Activated CD4-positive, alpha-beta T cell treated with anti-CD3 and anti-CD28 coated beads, Interleukin-2, Interleukin-4, amounts not matched to agents 100 ng/mL and 50 ng/mL, durations not matched to agents 16 hours and 8 hours (primary cell): ENCODE measurements at places on chromosomes 3 and 15.
A peak's percentile ranks its signal among the peaks of the same experiment; 100 is the strongest.

GRCh38 chr3:109532257-109533216 is 195.2 kb upstream of the DPPA4 start:
- DNase-seq: peak; percentile 36

DNA sequence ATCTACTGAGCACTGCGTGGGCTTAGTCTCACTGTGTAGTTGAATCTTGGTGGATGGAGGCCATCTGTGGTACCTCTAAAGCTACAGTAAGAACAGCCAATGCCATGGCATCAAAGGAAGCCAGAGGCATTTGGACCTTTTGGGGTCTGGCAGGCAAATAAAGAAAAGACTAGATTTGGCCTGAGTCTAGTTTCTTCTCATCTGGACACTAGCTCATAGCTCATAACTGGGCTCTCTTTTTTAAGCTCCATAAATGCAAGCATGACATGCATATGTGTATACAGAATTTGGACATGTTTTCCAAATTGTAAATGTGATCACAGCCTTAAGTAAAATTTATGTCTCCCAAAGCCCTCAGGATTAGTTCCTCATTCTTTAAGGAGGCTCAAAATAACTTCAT is 107.5 kb downstream of the CNTN6 start:
- no peak for DNase-seq

DNA sequence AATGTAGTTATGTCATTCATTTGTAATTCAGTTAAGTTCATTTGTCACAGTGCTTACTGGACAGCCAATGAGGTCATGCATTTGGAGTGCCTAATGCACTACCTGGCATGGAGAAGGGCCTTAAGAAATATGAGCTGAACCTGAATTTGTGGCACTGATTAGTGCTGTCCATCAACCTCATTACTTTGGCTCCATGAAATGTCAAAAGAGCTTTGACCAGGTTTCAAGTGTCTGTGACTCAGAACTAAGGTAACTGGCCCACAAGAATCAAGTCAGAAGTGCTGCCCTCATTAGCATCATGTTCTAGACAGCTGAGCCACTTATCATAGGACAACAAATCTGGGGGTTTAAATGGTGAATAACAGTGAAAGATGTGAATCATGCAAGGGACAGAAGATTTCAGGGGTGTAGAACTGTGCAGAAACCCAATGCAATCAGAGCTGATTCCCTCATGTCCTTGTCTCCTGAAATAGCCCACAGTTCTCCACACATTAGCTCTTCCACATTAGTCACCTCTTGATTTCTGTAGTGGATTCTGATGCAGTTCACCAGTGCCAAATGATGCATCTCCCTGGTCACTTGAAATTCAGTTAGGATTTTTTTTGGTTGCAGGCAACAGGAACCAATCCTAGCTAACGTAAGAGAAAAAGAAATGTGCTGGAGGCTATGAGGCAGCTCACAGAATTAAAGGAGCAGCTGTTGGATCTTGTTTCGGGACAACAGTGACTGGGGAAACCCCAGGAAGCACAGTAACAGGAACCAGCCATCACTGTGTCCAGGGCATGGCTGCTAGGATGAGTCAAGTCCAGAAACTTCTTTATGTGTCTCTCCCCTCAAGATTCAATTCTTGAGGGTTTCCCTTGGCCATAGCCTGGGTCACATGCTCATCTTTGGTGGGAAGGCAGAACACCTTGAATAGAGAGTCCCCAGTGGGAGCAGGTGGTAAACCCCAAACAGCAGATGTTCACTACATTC is 38.7 kb downstream of the CHST2 start:
- peak; percentile 68 for DNase-seq

- peak; percentile 62 for DNase-seq
These were observed 1.1 kb downstream of the EDEM1 start for GRCh38 chr3:5188419-5189221.

GRCh38 chr3:27049792-27050191 is 319.4 kb downstream of the NEK10 start:
- no peak for DNase-seq

DNA sequence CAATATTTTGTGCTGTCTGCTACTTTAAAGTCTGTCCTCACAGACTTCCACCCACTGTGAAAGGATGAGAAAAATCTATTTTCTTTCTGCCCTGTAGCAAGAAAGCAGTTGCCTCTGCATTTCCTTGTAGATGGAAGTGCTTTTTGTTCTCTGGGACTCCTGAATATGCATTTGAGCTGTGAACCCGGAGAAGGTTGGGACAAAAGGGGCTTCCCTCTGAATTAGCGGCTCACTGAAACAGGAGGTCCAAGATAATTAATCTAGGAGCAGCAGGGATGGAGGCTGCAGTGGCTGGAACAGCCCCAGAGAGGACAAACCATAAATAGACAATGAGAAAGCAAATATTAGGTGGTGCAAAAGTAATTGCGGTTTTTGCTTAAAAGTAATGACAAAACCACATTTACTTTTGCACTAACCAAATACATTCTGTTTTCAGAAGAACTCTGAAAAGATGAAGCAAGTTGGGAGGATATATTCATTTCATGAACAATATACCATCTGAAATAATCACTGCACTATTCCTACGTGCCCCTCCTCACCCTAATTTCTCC is 143.4 kb upstream of the KBTBD8 start:
- no peak for DNase-seq

GRCh38 chr3:131901686-131902085 is 133.1 kb downstream of the CPNE4 start:
- DNase-seq: no peak

DNA sequence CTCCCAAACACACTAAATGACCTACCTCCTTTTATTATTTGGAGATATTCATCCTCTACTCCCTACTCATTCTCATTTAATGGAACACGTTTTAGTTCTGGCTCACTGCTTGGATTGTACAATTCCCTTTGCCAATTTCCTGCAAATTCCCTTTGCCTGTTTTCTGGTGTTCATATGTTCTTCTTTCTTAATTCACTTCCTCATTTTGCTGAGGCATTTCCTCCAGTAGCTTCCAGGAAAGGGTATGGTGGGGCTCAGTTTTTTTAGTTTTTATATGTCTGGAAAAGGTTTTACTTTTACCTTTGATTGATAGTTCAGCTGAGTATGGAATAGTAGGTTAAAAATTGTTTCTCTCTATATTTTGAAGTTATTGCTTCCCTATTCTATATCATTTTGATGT is 143.6 kb upstream of the GOLIM4 start:
- no peak for DNase-seq

GRCh38 chr3:193391902-193392301 is 13.3 kb upstream of the ATP13A5 start:
- DNase-seq: no peak

- no peak for DNase-seq
These were observed 138.5 kb downstream of the RORA start for GRCh38 chr15:61090386-61091288.

DNA sequence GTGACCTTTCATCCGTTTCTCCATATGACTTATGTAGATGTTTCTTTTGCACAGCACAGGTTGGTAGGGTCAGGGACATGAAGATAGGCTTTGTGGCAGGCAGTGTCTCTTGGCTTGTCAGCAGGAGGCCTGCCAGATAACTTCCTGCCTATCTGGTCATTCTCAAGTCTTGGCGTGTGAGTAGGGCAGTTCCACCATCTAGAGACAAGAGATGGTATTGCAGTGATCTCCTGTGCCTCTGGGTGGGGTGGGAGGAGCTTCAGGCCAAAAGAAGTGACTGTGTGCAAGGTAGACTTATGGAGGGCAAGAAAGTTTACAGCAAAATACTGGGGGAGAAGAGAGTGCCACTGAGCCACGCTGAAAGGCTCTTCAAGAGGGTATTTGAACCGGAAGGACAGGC is 11.0 kb downstream of the TEX264 start:
- DNase-seq: peak; percentile 90

GRCh38 chr3:139480585-139480984 is 4.3 kb upstream of the RBP2 start:
- DNase-seq: no peak

DNA sequence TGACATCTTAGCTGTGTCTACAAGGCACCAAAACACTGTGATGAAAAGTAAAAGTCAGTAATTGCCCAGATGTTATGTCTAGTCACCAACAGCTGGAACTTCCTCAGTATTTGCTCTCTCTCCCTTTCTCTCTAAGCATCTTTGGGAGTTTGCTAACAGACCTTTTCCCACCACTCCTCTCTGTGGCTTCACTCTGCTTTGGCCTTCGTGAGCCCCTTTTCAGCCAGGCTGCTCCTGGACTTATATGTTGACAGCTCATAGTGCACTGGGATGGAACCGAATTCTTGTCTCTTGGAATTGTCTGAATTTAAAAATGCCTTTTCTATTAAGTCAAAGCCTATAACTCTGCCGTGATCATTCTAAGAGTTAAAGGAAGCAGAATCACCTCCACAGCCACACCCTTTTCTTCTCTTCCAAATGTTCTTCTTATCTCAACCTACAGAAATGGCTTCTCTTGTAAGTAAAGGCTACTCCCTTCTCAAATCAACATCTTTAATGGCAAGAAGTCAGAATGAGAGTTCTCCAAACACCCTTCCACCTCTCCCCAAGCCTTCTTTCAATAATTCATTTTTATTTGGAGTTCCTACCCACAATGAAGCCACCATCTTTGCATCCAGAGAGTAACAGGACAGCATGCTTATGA is 17.2 kb upstream of the FOXP1 start:
- no peak for DNase-seq

DNA sequence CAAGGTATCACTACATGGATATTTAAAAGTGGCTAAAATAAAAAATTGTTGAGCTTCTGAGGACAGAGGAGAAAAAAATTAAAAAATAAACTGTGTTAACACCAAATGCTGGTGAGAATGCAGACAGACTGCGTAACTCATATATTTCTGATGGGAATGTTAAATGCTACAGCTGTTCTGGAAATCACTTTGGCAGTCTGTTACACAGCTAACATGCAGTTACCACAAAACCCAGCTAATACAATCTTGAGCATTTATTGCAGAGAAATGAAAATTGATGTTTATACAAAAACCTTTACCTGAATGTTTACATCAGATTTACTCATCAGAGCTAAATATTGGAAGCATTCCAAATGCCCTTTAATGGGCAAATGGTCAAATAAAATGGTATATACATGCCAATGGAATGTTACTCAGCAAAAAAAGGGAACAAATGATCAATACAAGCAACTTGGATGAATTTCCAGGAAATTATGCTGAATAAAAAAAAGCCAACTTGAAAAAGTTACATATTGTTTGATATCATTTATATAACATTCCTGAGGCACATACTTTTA is 24.6 kb downstream of the MNS1 start:
- DNase-seq: no peak

GRCh38 chr3:55692295-55692956 is 205.3 kb upstream of the WNT5A start:
- no peak for DNase-seq

DNA sequence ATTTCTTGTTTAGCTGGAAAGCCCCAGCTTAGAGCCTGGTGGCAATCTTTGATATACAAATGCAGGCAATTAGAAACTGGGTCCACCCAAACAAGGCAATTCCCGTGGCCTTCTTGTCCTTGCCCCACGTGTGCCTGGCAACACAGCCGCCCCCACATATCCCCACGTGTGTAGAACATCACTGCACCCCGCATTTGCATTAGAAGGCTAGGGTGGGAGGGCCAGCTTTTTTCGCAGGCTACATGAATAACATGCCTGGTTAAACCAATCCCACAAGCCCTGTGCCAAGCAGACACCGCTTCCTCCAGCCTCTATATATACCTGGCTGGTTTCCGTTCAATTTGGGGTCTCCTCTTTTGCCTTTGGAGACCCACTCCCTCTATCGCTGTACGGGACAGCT is 250.2 kb downstream of the ZNF385D start:
- no peak for DNase-seq

GRCh38 chr3:101879623-101880284 is 30.4 kb downstream of the NFKBIZ start:
- no peak for DNase-seq

- DNase-seq: no peak
These were observed 800.3 kb upstream of the GBE1 start for GRCh38 chr3:82561784-82562183.

DNA sequence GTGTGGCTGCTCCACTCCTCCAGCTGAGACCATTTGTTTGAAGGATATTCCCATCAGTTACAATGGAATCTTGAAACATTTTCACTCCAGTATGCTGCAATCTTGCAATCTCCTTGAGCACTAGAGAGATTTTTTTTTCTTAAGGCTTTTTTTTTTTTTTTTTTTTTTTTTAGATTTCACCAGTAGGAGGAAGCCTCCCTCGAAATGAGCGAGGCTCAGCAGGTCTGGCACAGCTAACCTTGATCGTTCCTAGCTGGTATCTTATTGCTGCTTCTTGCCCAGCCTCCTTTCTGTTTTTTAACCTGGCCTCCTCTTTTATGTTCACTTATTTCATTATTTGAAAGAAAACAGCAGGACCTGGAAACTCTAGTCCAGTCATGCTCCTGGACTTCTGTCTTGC is 48.1 kb downstream of the RAP2B start:
- no peak for DNase-seq

GRCh38 chr15:73932381-73933191 is 6.3 kb downstream of the LOXL1 start:
- no peak for DNase-seq

GRCh38 chr15:93819826-93820225 is 411.5 kb upstream of the MCTP2 start:
- DNase-seq: no peak

GRCh38 chr3:156383441-156384025 is 171.4 kb downstream of the SSR3 start:
- no peak for DNase-seq

DNA sequence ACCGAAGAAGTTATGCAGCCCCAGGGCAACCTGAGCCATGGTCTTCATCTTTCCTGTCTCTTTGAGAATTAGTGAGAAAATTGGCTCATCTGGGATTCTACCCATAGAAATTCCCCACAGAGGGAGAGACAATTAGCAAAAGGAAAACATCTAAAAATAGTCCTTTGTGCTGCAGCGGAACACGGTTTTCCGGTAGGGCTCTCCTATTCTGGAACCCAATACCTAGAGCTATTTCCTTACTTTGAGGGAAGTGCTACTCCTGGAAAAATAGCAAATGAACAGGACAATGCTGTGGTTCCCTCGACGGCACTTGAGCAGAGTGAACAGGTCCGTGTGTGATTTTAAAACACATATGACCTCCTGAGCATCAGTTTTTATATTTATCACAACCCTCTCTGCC is 210.5 kb downstream of the FGF12 start:
- no peak for DNase-seq

GRCh38 chr15:28265334-28266019 is 56.5 kb downstream of the HERC2 start:
- DNase-seq: no peak

DNA sequence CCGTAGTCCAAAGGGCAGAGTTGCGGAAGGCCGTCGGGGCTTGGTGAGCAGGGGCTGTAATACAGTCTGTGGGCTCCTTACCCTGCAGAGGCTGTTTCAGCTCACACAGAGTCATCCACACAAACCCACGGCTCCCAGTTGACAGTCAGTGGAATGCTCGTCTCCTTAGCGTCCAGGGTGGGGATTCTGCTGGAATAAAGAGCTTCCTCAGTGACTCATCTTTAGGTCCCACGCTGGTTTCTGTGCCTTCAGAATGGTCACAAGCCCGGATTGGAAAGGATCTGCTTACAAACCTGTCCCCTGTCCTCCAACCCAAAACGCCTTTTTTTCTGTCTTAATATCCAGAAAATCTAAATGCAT is 201.3 kb upstream of the TPM1 start:
- no peak for DNase-seq
